ENCODE measurements at places on chromosomes 6 and 20. TPM values are rescaled to one million over a fixed set of nuclear protein-coding genes. Genes with fewer than 3 reads are reported as not detected.
A peak's percentile ranks its signal among the peaks of the same experiment; 100 is the strongest.

The ESR1 gene
- 0.24 TPM for polyA plus RNA-seq

The YIPF3 gene
- 60.6 TPM for polyA plus RNA-seq

DNA sequence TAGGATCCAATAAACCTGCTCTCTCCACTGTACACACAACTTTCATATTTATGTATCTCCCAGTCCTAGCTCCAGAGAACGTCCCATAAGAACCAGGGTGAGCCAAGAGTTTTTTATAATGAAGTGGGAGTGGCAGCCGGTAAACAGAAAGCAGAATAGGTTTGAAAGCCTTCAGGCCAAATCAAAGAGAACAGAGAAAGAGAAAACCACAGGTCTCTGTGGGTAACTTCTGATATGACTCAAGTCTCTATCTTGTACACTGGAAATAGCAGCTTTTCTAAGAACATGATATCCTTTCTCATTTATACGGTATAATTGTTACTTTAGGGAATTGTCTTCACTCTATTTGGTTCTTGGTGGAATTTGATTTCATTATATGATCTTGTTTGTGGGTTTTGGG, 273.6 kb downstream of the PACRG start:
- H3K27ac ChIP-seq = no peak overlapping the region
- no peak for DNase-seq
- no peak overlapping the region for H3K4me3 ChIP-seq
- H3K4me1 ChIP-seq = no peaks in the 10 kb centered on the region
- H3K36me3 ChIP-seq = no peaks in the 10 kb centered on the region

The FAM209A gene
- not detected for polyA plus RNA-seq

- H3K4me1 ChIP-seq = no peaks in the 10 kb centered on the region
- H3K27me3 ChIP-seq = no peaks in the 10 kb centered on the region
- no peak for DNase-seq
- H3K27ac ChIP-seq = no peak overlapping the region
- H3K36me3 ChIP-seq = no peaks in the 10 kb centered on the region
These were observed 226.2 kb downstream of the ERMARD start for GRCh38 chr6:169977434-169978265.

DNA sequence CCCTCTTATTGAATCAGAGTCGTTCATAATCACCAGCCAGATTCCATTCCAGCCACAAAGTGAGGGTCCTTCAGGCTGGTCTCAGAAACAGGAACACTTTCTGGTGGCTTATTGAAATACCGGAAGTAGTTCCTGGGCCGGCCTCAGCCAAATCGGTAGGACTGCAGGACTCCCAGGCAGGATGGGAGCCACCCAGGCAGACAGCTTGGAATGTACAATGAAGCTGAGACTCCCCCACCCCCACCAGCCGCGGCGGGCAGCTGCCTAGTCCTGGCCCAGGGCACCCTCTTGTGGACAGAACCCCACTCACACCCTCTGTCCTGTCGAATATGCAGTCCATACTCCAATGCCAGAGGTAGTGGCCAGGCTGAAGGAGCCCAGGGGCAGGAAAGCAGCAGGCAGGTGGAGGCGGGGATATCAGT, 43.8 kb downstream of the MDFI start:
- no peak overlapping the region for H3K27ac ChIP-seq
- H3K36me3 ChIP-seq = no peaks in the 10 kb centered on the region
- peak; percentile 98 for DNase-seq
- peaks cover 12% of the 10 kb centered on the region for H3K27me3 ChIP-seq
- no peak overlapping the region for H3K4me3 ChIP-seq
- peaks cover 28% of the 10 kb centered on the region for H3K4me1 ChIP-seq

The KIF13A gene
- 8.4 TPM for polyA plus RNA-seq

DNA sequence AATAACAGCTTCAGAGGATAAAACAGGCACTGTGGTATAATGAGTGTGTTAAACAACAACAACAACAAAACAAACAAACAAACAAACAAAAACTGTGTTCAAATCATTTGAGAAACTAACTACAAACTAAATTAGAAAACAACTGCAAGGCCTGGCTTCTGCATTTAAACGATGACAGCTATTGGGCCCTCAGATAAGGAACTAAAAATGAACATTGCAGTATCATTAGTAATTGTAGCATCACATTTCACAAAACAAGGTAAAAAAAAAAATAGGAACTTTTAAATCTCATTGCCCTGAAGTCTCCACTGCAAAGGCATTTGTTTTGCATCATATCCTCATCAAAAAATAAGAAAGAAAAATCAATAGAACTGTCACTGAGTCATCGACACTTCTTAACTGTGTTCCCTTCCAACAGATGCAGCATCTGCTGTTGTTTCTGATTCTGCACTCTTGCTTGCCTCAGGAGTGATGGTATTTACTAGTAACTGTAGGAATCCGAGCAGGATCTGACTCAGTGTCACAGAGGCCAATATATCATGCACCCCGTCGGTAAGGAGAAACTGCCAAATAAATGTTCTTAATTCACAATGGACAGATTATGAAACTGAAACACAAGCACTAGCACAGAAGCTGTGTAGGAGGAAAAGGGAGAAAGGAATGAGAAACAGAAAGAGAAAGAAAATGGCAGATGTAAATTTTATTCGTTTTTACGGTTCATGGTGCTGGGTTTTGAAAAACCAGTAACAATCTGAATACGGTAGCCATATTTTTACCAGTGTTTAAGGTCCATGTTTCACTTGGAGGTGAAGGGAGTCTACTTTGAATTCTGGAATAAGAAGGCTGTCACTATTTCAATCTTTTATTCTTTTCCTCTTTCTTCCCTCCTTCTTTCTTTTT, 365.7 kb upstream of the EPHA7 start:
- no peaks in the 10 kb centered on the region for H3K36me3 ChIP-seq
- H3K27me3 ChIP-seq = no peaks in the 10 kb centered on the region
- no peak for DNase-seq

DNA sequence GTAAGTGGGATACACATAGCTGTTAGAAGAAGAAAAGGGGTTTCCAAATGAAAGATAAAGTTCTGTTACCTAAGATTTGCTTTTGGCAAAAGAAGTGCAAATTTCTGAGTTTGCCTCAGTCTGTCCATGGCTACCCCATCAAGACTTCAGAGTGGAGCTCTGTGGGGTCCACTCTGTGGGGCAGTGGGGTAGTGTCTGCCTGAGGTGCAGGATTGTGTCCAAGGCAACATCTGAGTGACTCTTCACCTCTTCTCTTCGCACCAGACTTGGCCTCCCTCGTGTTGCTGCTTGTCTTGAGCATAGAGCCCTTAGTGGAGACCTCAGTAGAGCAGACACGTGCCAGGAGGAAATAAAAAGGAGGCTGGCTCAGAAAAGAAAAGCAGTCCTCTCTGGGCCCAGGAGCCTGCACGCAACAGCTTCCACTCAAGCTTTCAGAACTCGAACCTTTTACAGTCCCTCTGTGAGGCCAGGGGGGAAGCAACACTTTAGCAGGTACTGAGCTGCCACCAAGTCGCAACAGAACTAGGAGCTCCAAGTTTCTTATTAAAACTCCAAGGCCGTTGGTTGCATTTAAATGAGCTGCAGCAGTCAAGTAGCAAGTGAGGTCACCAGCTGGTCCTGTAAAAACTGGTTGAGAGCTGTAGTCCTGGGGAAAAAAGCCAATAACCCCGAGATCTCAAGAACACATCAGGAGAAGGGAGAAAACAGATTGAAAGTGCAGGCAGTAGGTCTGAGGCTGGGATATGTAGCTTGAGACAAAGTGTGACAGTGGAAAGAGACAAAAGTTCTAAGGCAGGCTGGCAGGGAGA, 413.5 kb downstream of the CDC5L start:
- no peaks in the 10 kb centered on the region for H3K36me3 ChIP-seq
- H3K27me3 ChIP-seq = no peaks in the 10 kb centered on the region
- peaks cover 20% of the 10 kb centered on the region for H3K4me1 ChIP-seq
- no peak overlapping the region for H3K4me3 ChIP-seq
- no peak for DNase-seq

DNA sequence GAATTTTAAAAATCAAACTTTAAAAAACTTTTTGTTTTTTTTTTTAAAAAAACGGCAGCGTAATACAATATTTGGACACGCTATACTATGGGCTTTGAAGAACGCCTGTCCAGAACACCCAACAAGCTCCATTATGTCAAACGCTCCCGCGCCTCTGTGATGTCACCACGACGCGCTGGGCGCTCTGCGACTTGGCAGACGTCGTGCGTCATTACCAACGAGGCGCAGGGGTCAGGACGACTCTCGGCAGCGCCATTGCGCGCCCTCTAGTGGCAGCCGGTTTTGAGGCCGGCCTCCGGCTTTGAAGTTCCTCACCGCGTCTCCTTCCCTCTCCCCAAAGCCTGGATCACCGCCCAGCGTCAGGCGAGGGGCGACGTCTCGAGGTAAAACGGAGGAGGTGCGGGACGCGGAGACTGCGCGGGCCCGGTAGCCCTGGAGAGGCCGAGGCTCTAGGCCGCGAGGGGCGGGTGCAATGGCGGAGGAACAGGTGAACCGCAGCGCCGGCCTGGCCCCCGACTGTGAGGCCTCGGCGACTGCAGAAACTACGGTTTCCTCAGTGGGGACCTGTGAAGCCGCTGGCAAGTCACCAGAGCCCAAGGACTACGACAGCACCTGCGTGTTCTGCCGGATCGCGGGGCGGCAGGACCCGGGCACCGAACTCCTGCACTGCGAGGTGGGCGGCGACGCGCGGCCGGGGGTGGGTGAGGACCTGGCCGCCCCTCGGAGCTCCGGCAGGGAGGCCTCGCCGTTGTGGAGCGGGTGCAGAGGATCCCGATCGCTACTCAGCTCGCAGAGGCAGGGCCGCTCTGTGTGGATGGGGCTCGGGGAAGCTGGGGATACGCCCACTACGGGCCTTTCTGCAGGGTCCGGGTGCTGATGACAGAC, at the start of gene HINT3:
TSS of gene HINT3 (plus strand) at position 265 of the 885 bp plus-strand sequence. CDS start at position 473, 208 bp downstream.
- H3K4me3 ChIP-seq = peak within 1 kb of the TSS; percentile 92
- H3K4me1 ChIP-seq = peaks cover 10% of the 10 kb centered on the region
- peak; percentile 99 for DNase-seq
- H3K36me3 ChIP-seq = no peaks in the 10 kb centered on the region
- no peaks in the 10 kb centered on the region for H3K27me3 ChIP-seq

The KCNQ5 gene
- 0.68 TPM for polyA plus RNA-seq

The GGTLC1 gene
- polyA plus RNA-seq = not detected

The MDN1 gene
- polyA plus RNA-seq = 187 TPM

The OR2B3 gene
- polyA plus RNA-seq = not detected

- no peak overlapping the region for H3K4me3 ChIP-seq
- H3K27me3 ChIP-seq = no peaks in the 10 kb centered on the region
- DNase-seq = no peak
- H3K4me1 ChIP-seq = no peaks in the 10 kb centered on the region
- no peaks in the 10 kb centered on the region for H3K36me3 ChIP-seq
These were observed 313.0 kb upstream of the CDYL start for GRCh38 chr6:4463236-4463635.

The PTGIS gene
- polyA plus RNA-seq = 6.6 TPM

The ENPP3 gene
- not detected for polyA plus RNA-seq

The PLCB1 gene
- 14.9 TPM for polyA plus RNA-seq

DNA sequence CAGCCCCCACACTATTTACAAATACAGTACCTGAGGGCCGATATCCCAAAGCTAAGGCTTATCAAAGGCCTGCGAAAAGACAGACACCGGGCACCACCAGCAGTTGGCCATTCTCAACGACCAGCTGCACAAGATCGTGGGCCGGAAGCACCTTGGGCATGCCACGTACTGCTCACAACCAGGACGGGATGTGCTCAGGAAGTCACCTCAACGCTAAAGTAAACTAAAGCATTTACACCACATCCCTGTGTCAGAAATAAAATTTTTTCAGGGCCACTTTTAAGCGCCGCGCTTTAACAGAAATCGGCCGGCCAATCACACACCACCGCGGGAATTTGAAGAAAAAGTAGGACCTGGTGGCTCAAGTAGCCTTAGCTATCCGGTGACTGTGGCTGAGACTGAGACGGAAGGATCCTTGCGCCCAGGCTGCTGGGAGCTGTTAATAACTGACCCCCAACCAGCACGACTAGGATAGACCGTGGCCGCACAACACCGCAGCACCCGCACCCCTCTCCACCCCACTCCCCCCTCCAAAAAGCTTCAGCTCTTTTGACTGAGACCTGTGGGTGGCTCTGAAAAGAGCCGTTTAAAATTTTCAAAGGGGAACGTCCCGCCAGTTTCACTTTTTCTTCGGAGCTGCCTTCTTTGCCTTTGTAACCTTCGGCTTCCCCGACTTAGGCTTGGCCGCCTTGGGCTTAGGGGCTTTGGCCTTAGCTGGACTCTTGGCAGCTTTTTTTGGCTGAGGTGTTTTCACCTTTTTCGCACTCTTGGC, 131.2 kb upstream of the BTN3A2 start:
- no peaks in the 10 kb centered on the region for H3K27me3 ChIP-seq
- H3K36me3 ChIP-seq = no peaks in the 10 kb centered on the region
- H3K4me1 ChIP-seq = peaks cover 3% of the 10 kb centered on the region
- H3K4me3 ChIP-seq = peak overlapping the region; percentile 78

DNA sequence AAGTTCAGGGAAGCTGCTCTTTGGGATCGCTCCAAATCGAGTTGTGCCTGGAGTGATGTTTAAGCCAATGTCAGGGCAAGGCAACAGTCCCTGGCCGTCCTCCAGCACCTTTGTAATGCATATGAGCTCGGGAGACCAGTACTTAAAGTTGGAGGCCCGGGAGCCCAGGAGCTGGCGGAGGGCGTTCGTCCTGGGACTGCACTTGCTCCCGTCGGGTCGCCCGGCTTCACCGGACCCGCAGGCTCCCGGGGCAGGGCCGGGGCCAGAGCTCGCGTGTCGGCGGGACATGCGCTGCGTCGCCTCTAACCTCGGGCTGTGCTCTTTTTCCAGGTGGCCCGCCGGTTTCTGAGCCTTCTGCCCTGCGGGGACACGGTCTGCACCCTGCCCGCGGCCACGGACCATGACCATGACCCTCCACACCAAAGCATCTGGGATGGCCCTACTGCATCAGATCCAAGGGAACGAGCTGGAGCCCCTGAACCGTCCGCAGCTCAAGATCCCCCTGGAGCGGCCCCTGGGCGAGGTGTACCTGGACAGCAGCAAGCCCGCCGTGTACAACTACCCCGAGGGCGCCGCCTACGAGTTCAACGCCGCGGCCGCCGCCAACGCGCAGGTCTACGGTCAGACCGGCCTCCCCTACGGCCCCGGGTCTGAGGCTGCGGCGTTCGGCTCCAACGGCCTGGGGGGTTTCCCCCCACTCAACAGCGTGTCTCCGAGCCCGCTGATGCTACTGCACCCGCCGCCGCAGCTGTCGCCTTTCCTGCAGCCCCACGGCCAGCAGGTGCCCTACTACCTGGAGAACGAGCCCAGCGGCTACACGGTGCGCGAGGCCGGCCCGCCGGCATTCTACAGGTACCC, at the start of gene ESR1:
TSS of gene ESR1 (plus strand) at position 170 of the 858 bp plus-strand sequence. CDS start at position 401, 231 bp downstream.
- no peaks in the 10 kb centered on the region for H3K36me3 ChIP-seq
- no peak within 1 kb of the TSS for H3K27ac ChIP-seq
- peaks cover 10% of the 10 kb centered on the region for H3K4me1 ChIP-seq
- H3K27me3 ChIP-seq = peaks cover 59% of the 10 kb centered on the region
- peak; percentile 89 for DNase-seq

The DNAH8 gene
- not detected for polyA plus RNA-seq

Data from GM23338 (cell line).